ENCODE measurements at places on chromosomes 6 and 20.

DNA sequence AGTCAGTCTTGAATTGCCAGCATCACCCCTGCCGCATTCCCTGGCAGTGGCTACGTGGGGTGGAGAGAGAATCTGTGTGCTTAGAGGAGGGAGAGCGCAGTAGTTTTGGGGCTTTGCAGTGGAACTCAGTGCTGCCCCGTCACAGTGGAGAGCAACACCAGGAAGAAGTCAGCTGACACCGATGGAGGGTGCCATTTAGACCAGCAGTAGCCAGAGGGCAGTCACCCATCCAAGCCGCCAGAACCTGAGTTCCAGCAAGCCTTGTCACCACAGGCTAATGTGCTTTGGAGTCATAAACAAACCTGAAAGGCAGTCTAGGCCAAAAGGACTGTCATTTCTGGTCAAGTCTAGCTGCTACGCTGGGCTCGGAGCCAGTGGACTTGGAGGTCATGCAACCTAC lies 22.0 kb upstream of the PERP start:
- DNase-seq = no peak

DNA sequence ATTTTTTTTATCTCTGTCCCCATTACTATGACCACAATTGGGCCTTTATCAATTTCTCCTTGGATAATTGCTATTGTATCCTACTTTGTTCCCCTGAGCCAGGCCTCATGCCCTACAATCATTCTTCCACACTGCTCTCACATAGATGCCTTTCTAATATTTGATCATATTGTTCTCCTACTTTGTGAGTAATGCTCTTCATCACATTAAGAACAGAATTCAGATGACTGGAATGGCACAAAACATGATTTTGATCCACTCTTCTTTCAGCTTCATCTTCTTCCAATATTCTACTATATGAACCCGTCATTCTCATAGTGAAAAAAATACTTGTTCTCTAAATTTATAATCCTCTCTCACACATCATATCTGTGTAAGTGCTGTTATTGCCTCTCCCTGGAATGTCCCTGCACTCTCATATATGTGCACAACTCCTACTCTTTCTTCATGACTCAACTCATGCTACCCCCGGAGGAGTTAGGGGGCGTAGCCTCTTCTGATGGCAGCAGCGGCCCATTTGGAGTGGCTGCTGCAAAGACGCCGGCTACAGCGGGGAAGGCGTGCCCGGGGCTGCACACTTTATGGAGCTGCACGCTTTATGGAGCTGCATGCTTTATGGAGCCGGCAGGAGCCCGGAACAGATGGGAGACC lies 25.3 kb upstream of the HACE1 start:
- no peak for DNase-seq

DNA sequence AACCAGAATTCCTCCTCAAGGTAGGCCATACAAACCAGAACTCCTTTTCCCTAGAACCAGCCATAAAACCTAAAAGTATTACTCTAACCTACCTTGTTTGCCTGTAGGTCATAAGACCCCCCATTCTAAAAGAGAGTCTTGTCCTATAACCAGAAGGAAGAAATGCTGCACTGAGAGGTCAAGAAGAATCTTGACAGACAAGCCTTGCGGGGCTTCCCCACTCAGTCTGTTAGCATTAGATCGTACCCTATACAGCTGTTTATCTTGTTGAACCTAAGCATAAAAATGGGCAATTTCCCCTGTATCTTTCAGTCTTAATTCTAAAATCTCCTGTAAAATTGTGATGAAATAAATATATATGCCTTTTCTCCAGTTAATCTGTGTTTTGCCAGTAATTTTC lies 52.3 kb upstream of the HFE start:
- no peak for DNase-seq

GRCh38 chr6:50056242-50056641 lies 6.5 kb upstream of the DEFB112 start:
- no peak for DNase-seq
